ENCODE measurements at places on chromosomes 12 and 14.
A peak's percentile ranks its signal among the peaks of the same experiment; 100 is the strongest.

GRCh38 chr12:7351177-7351576 is 47.3 kb downstream of the ACSM4 start:
- no peak for DNase-seq

GRCh38 chr12:13211191-13211858 is 14.8 kb downstream of the EMP1 start:
- DNase-seq, result no peak

GRCh38 chr14:94161058-94161457 is 13.1 kb upstream of the PPP4R4 start:
- DNase-seq, result no peak

- DNase-seq, result no peak
Observed at GRCh38 chr14:33393895-33394368, 455.3 kb downstream of the NPAS3 start.

GRCh38 chr12:44026046-44026445 is 190.2 kb downstream of the TMEM117 start:
- DNase-seq, result no peak

- no peak for DNase-seq
Observed at GRCh38 chr12:107464644-107465043, 221.0 kb upstream of the PWP1 start.

DNA sequence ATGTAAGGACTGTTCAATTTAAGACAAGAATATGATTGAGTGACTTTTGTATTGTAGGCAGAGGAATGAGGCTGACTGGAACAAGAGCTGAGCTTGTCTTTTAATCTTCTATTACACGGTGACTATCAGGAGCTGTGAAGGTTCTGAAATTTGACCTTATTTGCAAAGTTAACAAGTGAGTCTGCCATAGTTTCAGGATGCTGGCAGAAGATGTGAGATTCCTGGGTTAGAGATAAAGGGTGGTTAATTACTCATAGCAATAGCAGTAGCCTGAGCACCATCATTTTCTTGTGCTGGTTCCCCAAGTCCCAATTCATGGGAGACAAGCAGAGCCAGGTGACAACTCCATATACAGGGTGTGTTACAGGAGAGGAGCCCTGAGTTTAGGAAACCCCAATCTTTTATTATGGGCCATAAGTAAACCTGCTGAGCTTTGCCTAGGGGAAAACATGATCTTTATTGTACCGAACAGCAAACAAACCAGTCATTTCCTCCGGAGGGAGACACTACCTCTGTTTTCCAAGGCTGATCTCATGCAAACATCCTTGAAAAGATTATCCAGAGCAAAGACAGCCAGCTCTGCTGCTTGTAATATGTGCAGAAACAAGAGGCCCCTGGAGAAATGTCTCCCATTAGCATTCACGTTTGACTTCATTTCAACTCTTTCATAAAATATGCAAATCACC is 51.7 kb upstream of the DDX11 start:
- DNase-seq, result no peak

DNA sequence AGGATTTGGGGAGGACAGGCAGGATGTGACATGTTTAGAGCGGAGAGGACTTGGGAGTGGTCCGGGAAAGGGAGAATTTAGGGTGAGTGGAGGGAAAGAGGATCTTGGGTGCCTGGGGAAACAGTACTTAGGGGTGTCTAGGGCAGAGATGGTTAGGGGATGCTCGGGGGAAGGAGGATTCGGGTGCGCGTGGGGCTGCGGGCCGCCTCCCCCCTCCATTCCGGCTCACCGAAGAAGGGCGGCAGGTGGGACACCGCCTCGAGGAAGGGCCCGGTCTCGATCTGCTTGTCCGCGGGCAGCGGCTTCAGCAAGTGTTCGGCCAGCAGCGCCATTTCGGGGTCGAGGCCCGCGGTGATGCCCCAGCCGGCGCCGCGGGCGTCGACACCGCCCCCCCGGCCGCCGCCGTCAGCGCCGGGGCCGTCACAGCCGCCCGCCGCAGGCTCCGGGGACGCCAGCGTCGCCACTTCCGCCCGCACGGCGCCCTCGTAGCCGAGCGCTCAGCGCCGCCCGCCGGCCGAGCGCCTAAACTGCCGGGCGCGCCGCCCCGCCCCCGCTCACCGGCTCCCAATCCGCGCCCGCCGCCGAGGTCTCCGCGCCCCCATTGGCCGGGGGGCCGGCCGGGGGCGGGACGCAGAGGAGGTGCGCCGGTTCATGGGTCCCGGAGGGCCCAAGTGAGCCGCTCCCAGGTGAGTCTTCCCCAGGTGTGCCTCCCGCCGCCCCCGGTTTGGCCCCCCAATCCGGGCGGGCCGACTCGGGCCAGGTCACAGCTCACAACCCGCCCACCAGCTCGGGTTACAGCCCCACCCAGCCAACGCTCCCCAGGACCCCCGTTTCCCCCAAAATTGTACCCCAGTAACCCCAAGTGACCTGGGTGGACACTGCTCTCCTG is at the start of gene GLTP:
TSS of gene GLTP (minus strand) at position 499 of the 889 bp plus-strand sequence. CDS start at position 332, 167 bp downstream.
- DNase-seq, result peak; percentile 45

GRCh38 chr12:47767216-47767724 is 5.8 kb upstream of the SLC48A1 start:
- DNase-seq, result peak; percentile 52

- no peak for DNase-seq
Observed at GRCh38 chr12:110079477-110080400, 31.4 kb upstream of the C12orf76 start.

GRCh38 chr12:118061873-118062843 is 1.2 kb upstream of the WSB2 start:
- no peak for DNase-seq

DNA sequence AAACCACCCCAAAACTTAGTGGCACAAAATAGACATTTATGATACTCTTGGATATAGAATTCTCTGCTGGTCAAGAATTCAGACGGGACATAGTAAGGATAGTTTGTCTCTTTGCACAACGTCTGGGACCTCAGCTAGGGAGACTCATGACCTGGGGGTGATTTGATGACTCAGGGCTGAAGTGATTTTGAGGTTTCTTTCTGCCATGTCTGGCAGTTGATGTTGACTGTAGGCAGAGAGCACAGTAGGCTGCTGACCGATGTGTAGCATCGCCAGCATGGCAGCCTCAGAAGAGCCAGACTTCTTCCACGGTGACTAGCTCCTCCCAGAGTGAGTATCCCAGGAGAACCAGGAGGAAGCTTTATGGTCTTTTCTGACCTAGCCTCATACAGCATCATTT is 88.9 kb upstream of the FRMD6 start:
- DNase-seq, result no peak

- no peak for DNase-seq
Observed at GRCh38 chr14:32702562-32702961, 236.1 kb upstream of the NPAS3 start.

GRCh38 chr14:26984311-26985177 is 386.7 kb upstream of the NOVA1 start:
- DNase-seq, result peak; percentile 4

DNA sequence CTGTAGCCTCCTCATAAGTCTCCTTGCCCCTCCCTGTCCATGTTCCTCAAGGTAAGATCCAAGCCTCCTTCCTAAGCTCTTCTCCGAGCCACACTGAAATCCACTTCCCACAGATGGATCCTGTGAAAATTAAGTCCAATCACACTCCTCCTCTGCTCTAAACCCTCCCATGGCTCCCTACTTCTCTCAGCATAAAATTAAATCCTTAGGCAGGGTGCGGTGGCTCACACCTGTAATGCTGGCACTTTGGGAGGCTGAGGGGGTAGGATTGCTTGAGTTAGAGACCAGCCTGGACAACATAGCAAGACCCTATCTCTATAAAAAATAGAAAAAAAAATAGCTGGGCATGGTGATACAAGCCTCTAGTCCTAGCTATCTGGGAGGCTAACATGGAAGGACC is 2.3 kb downstream of the PHETA1 start:
- no peak for DNase-seq

DNA sequence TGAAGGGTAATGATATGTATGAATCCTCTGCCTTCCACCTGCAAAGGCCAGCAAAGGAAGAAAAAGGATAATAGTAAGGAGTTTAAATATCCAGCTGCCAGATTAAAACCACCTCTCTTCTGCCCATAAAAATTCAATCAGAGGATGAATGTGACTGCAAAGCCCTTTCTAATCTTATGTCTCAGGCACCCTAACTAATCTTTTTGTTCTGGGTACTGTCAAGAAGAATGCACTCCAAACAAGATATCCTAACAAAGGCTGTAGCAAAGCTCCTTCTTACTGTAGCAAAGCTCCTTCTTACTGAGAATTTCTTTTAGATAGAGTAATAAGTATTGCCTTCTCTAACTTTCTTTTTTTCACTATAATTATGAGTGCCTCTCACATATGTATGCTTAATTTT is 91.8 kb downstream of the ST8SIA1 start:
- DNase-seq, result no peak

GRCh38 chr14:100376751-100377171 is 53.6 kb downstream of the SLC25A47 start:
- no peak for DNase-seq

DNA sequence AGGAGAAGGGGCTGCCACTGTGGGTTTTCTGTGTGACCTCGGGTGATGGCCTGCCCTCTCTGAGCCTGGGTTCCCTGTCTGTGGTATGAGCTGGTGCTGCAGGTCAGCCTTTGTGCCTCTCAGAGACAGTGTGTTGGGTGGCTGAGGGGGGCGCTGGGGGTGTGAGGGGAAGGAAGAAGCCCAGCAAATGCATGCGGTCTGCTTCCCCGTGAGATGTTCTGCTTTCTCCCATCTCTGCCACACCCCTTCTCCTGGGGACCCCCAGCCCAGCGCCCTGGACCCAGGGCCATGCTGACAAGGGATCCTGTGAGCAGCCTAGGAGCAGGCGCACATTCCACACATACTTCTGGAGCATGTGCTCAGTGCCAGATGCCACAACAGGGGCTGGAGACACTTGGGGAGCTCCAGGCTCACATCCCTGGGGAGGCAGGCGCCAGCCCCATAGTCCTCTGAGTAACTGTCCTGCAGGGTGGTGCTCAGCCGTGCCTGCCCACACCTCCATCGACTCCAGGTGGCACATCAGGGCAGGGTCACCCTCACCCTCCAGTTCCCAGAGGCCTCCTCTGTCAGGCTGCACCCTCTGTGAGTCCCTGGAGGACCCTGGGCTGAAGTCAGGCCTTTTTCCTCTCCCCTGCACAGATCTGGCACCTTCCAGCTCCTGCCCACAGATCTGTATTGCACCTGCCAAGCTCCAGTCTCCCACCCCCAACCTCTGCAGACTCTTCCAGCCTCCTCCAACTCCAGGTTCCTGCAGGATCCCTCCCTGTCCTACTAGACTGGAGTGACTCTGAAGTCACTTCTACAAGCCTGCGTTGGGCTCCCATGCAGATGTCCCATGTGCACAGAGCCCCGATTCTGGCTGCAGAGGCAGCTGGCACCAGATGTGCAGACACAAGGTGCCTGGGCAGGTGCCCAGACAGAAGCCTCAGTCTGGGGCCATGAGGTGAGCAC is 205.6 kb downstream of the KIF26A start:
- no peak for DNase-seq

GRCh38 chr14:65015391-65015790 is 28.7 kb downstream of the FNTB start:
- no peak for DNase-seq

DNA sequence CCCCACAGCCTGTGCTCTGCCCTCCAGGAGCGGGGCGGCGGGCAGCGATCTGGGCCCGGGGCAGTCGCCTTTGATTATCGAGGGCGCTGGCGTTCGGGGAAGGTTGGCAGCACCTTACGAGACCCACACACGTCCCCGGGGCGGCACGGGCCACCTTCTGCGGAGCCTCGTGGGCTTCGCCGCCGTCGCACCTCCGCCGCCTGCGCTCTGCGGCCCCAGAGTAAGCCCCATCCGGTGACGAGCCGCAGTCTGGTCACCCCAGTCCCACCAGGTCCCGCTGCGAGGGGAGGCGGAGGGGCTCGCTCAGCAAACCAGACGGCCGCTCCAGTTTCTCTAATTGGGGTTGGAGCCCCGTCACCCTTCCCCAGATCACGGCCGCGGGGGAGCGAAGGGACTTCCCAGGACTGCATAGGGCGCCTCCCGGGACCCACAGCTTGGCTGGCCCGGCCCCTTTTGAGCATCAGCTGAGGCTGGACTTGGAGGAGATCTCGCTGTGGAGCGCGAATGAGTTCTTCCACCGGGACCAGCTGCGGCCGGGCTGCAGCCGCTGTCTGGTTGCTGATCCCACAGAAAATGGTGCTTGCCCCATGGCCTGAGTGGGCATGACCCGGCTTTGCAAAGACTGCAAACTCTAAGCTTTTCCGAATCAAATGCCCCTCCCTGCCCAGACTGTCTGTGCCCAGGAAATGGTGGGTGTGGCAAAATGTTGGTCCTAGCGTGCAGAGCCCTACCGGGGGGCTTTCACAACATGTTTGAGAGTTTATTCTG is 560 bp downstream of the LGALS3 start:
- DNase-seq, result no peak

DNA sequence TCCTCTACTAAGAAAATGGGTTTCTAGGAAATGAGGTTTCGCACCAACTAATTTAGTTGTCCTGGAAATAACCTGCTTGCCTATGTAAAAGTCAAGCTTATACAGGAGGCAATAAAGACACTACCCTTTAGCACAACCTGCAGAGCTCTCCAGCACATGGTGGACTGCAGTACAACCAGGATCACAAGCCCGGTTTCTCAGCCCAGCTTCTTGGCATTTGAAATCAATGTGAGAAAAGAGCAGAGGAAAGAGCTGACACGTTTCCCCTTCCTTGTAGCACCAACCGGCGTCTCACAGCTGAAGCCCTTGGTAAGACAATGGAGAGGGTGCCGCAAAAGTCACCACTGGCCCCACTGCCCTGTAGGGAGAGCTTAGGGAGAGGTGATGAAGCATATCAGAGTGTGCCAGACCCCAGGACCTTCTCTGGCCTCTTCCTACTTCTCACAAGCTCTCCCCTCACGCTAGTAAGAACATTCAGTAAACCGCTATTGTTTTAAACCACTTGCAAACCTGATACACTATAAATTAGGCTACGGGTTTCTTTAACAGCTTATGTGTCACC is 8.6 kb downstream of the SPTLC2 start:
- no peak for DNase-seq

DNA sequence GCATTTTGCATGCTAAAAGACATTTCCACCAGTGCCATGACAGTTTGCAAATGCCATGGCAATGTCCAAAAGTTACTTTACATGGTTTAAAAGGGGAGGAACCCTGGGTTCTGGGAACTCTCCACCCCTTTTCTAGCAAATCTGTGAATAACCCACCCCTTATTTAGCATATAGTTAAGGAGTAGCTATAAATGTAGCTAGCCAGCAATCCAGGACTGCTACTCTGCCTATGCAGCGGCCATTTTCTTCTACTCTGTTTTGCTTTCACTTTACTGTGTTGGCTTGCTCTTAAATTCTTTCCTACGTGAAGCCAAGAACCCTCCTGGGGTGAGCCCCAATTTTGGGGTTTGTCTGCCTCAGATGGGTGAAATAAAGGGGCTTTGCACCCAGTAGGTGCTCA is 141.0 kb downstream of the PTPN11 start:
- no peak for DNase-seq

GRCh38 chr12:100234591-100235304 is 32.1 kb downstream of the DEPDC4 start:
- DNase-seq, result peak; percentile 29

DNA sequence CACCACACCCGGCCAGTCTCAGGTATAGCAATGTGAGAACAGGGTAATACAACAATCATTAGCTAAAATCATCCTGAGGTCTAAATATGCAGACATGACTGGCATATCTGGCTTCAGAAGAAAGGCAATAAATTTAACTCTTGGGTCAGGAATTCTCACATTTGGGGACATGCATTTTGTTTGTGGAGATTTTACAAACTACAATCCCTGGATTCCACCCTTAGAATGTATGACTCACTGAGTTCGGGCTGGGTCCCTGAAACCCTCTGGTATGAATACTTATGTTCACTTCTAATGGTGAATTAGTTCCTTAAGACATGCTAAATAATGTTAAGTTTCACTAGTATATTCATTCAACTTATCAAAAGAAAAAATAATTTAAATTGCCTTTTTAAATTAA is 98.9 kb upstream of the HMGA2 start:
- DNase-seq, result peak; percentile 74
